GM19239 (cell line): ENCODE measurements at places on chromosomes 1 and 21.

DNA sequence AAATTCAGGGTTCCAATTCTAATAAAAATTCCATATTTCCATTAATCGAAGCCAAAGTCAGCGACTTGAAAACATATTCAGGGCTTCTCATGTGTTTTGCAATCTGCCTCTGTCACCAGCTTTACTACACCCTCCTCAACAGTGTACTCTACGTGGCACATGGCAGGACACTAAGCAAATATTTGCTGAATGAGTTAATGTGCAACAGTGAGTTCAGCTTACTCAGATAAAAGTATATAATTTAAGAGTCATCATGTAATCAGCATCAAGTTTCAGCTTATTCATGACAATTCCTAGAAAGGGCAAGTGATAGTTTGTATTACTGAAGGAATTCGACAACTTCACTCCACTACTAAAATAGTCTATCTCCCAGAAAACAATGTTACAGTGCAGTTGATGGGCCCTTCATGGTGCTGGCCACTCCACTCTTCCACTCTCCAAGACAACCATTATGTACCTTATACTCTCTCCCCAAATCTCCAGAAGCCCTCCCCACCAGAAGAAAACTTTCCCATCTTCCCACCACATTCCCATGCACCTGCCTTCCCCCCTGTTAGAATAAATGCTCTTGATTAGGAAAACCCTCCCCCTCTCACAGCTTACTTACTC lies 97.3 kb downstream of the TTLL7 start:
- DNase-seq, result no peak

DNA sequence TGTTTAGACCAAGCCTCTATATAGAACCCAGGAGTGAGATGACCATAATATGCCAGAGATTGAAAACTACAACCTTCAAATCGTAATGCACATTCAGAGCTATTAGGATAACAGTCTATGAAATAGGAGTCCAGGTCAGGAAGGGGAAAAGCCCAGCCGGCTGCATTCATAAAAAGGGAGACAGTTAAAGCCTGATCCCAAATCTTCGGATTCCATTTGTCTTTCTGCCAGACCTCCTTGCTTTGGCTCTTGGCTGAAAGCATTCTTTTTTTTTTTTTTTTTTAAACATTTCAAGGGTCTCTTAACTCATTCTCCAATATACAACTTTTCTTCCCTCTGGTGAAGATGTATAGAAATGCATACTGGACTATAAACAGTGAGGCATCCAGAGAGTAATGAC lies 81.1 kb downstream of the NTPCR start:
- no peak for DNase-seq

- no peak for DNase-seq
These were observed 11.9 kb downstream of the SLC41A1 start for GRCh38 chr1:205800981-205801703.

GRCh38 chr1:162943622-162944021 lies 82.6 kb upstream of the CCDC190 start:
- no peak for DNase-seq

DNA sequence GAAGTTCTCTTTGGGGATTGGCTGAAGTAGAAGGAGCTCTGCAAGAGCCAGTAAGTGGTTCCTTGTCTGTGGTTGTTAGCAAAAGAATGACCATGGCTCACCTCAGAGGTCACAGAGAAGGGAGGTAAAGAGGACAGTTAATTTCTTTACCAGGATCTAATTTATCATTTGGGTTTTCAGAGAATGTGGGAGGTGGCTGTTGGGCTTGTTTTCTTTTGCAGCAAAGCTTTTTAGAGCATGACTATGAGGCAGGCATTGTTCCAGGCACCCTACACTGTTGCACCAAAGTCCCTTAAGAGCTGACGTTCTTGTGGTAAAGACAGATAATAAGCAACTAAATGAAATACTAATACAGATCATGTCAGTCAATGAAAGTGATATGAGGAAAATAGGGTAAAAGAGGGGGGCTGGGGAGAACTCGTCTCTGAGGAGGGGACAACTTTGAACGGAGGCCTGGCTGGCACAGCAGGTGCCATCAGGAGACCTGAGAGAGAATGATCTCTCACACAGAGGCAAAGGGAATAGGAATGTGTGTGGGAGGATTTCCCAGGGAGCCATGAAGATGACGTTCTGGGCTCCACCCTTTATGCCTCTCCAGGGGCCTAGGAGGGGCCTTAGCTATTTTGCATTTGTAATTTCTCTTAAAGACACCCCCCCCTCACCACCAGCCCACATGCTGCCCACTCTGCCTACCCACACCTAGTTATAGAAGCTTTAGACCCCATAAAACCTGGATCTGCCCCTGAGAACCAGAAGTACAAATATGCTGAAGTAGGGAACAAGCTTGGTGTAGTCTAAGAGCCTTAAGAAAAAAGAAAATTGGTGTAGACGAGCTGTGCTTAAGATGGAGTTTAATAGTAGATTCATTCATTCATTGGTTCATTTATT lies 177.5 kb downstream of the ROR1 start:
- no peak for DNase-seq

- no peak for DNase-seq
These were observed 3.5 kb upstream of the ACTA1 start for GRCh38 chr1:229437443-229437842.

DNA sequence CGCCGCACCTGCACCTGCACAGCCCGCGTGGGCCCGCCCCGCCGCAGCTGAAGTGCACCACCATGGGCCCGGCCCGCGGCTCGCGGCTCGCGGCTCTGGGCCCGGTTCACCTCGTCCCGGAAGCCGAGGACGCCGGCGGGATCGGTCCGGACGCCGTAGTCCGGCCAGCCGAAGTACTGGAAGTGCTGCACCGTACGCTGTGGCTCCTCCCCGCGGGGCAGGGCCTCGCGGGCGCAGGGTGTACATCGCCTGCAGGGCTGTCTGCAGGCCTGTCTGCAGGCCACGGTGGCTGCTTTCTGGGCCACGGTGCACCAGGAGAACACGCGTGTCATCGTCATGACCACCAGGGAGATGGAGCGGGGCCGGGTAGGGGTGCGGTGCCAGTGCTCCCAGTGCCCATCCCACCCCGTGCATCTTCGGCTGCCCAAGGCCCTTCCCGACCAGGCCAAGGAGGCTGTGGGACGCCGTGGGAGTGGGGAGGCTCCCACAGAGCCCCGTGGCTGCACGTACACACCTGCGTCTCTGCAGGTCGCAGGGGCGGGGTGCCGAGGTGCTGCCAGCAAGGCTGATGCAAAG lies 6.7 kb downstream of the RNF223 start:
- no peak for DNase-seq

DNA sequence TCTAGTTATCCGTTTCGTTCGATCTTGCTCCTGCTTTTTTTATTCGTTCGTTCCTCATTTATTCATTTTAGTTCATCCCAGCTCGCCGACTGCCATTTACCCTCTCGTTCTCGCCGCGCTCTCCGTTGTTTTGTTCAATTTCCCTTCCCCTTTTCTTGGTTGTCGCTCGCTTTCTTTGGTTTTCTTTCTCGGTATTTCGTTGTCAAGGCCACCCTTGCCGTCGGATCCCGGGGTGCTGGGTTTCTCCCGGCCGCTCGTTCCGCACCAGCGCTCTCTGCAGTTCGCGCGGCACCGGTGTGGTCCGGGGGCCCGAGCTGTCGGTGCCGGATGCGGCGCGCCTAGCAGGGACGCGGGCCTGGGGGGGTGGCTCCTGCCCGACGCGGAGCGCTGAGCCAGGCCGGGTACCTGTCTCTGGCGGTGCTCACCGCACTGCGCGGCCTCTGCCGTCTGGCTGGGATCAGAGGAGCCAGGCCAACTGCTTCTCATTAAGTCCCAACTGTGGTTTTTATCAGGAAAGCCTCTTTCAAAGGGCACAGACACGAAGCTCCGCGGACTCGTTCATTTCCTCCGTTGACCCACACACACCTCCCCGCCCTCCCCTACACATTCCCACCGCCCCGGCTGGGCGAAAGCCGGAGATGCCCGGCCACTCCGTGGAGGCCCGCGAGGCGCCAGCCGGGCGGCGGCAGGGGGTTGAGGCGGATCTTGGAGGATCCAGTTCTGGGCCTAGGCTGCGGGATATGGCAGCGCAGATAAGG lies 1.6 kb downstream of the ALX3 start:
- no peak for DNase-seq

DNA sequence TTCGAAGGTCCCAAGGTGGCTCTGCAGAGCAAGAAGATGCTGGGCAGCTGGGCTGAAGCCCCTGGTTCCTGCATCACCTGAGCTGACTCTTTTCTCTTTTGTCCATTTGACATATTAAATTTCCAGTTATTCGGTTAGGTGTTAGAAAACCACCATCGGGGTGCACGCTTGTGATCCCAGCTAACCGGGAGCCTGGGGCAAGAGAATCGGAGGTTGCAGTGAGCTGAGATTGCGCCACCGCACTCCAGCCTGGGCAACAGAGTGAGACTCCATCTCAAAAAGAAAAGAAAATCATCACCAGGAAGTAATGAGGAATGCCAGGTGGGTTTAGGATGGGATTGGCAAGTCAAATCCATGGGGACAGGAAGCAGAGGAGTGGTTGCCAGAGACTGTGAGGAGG lies 76.3 kb upstream of the ZC3H12A start:
- DNase-seq, result no peak

DNA sequence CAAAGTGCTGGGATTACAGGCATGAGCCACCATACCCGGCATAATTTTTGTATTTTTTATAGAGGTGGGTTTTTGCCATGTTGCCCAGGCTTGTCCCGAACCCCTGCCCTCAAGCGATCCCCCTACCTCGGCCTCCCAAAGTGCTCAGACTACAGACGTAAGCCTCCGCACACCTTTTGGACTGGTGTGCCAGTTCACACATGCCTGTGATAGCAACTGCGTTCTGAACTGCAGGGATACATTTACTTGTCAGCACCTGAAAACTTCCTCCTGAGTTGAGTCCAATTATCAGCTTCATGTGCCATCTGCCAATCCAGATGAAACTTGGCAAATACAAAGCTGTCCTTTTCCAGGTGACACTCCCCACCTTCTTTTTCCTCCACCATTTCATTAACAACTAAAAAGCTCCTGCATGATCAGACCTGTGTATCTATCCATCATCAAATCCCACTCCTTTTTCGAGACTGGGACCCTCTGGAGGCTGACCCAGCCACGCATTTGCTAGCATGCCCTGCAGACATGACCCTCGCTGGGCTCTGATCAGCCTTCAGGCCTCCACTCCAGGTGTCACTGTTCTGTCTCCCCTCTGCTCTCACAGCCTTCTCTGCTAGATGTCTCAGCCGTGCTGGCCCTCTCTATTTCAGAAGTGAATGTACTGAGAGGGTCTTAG lies 2.1 kb upstream of the DEGS1 start:
- DNase-seq, result no peak

GRCh38 chr1:206909883-206910318 lies 11.8 kb downstream of the FCMR start:
- DNase-seq, result no peak

GRCh38 chr1:10510520-10511493 lies 36.1 kb downstream of the PEX14 start:
- DNase-seq, result peak; percentile 70

GRCh38 chr1:57874418-57874877 lies 450.6 kb upstream of the DAB1 start:
- no peak for DNase-seq

DNA sequence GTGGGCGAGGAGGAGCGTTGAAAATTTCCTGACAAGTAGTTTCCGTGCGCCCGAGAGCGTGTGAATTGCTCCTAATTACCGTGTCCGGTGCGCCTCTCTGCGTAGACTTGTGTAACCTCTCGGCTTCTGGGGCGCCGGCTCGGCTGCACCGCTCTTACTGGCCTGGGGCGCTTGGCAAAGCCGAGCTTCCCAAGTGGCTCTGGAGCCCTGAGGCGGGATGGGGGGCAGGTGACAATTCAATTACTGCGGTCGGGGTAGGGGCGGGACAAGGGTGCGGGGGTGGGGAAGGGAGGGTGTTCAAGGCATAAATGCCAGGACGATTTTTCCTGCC lies 392 bp upstream of the DMRTA2 start:
- no peak for DNase-seq

DNA sequence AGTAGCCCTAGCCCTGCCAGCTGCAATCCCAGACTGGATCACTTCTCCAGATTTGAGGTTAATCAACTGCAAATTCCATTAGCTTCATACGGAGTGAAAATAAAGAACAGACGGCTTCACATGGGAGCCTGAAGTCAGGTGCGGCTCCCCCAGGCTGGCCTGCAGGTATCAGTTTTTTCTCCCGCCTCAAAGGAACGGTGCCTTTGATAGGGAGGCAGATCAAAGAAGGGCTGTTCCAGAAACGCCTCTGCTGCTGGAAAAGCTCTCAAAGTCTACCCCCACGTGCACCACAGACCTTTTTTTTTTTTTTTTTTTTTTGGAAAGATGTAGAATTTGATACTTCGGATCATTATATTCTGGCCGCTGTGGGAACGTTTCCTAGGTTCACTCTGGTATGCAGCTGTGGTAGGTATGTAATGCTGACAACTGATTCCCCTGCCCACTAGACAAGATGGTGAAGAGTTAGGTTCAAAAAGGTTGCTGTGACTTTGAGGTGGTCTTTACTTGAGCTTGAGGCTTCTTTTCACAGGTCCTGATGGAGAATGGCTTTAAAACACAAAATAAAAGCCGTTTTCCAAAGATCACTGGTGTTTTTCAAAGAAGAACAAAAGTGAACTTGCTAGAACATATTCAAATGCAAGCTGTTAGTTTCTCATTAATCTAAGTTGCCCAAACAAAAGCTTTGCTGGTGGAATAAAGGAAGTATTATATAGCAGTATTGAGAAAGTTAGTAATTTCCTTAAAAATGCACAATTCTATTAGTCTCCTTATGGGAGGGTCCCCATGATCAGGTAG lies 189.0 kb upstream of the NFIA start:
- DNase-seq, result no peak

DNA sequence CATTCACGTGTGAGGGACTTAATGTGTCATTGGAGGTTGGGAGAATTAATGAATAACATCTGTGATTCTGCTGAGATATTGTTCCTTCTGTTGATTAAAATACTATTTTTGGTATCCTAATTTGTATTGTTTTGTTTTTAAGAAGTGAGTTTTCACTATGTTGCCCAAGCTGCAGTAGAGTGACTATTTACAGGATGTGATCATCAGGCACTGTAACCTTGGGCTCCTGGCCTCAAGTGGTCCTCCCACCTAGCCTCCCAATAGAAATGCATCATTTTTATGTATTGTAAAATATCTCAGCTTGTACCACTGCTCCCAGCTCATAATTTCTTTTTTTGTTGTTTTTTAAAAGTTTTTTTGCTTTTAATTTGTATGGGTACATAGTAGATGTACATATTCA lies 14.3 kb downstream of the ALG6 start:
- no peak for DNase-seq

- no peak for DNase-seq
These were observed 188.1 kb downstream of the TNR start for GRCh38 chr1:175555266-175555665.

DNA sequence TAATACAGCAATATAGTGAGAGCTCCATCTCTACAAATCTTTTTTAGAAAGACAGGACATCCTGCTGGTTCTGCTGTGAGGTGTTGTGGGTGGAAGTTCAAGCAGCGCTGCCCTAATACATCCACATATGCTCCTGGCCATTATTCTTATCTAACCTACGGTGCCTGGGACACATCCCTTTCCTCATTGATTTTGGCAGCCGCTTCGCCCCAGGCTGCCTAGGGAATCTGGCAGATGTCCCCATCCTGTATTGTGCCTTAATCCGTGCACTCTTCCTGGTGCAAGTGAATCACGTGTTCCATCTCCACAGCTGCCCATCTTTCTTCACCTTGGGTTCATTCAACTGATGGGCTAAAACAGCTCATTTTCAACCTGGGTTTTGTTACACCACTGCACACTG lies 3.1 kb upstream of the UBE2G2 start:
- DNase-seq, result no peak
